Type B pancreatic cell (in vitro differentiated cells): ENCODE measurements at places on chromosomes 5 and 9.

DNA sequence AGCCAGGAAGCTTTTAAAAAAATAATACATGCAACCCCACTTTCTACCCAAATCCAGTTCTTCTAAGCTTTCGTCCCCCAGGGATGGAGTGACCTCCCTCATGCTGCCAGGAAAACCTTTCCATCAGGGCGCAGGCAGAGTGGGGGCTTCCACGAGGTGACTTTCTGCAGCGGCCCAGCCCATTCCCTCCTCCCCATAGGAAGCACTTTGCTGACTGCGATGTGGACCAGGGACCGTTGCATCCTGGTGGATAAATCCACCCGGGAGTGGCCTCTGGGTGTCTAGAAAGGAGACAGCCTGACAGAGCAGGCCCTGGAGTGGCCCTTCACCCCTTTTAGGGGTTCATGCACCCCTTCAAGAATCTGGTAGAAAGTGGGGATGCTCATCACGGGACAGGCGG lies 1.6 kb downstream of the QRFP start:
- DNase-seq: no peak

DNA sequence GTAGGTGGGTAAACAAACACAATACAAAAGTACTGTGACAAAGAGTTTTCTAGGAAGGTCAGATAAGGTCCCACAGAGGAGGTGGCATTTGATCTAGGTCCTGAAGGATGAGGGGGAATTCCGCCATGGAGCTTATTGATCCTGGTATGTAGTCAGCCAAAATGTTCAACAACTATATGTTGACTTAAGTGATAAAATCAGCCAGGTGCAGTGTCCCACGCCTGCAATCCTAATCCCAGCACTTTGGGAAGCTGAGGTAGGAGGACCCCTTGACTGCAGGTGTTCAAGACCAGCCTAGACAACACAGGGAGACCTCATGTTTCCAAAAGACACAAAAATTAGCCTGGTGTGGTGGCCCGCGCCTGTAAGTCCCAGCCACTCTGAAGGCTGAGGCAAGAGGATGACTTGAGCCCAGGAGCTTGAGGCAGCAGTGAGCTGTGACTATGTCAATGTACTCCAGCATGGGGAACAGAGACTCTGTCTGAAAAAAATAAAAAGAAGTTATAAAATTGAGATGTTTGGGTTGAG lies 46.4 kb upstream of the PLIN2 start:
- no peak for DNase-seq

- DNase-seq: peak; percentile 73
These were observed at the start of gene S1PR3 for GRCh38 chr9:88991066-88992034. Gene S1PR3, plus strand, starts transcription at chr9:88991468. Its CDS starts 9,733 bp downstream, at chr9:89001201.

DNA sequence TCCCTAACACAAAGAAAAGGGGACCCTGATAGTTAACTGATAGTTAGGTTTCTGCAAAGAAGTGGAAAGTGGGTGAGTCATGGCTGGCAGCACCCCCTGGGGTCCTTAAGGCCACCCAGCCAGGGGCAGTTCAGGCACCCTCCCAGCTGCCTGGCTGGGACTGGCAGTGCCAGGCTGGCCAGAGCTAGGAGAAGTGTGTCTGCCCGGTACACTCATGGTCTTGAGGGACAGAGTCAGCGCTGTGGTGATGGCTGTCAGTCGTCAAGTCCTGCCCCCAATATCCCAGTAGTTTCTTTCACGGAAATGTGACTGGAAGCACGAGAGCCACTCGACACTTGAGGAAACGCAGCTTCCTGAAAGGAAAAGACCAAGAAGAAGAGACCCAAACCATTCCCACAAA lies 22.3 kb upstream of the CNOT6 start:
- DNase-seq: no peak

GRCh38 chr5:108148715-108149139 lies 233.2 kb downstream of the FBXL17 start:
- DNase-seq: no peak

DNA sequence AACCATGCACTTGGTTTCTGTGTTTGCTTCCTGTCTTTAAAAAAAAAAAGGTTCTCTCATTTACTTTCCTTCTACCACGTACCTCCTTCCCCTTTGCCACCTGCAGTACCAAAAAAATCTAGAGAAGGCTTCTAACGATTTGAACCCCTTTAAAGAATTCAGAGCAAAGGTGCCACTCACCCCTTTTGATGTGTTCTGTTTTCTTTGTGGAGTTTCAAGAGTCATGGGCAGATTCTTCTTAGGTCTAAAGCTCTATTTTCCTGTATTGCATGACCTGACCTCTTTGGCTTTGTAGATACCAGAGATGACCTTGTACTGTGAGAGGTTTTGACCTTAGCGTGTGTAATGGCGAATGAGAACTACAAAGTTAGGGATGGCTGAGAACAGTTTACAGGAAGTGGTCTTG lies 29.0 kb downstream of the TXNDC8 start:
- no peak for DNase-seq

DNA sequence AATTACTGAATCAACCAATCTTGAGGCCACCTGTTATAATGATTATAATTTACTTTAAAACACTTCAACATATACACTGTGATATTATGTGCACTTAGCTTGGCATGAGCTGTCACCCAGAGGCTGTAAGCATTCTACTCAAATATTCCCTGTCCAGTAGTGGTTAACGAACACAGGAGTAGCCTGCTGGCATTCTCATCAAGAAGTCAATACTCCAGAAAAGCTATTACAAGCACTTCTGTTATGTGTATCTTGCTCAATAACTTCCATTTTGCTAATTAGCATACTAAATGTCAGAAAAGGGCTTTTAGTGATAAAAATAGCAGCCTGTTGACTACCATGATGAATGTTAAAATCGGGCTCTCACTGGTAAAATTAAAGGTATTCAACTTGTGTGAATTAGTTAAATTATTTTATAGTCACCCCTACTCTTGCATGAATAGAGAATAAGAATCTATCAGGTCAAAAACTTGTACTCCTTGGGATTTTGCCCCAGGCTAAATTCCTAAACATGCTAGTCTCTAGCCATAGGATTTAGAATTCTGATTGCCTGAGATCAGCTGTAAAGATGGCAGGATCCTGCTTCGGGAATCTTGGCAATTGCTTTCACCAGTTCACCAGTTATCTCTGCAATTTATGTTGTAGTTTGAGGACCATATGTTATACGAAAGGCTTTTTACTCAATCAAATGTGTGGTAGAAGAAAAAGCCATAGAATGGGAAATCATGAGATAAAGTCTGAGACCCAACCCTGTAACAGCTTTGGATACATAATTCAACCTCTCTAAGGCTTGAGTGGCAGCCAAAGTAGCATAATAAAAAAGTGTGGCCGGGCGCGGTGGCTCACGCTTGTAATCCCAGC lies 43.4 kb upstream of the PAM start:
- no peak for DNase-seq

GRCh38 chr5:9540791-9541190 lies 5.1 kb downstream of the SEMA5A start:
- DNase-seq: no peak
